ENCODE measurements at places on chromosomes 2 and 18.

GRCh38 chr2:191936882-191937405 is 90.1 kb upstream of the CAVIN2 start:
- DNase-seq = no peak

GRCh38 chr2:20620271-20620681 is 30.6 kb downstream of the HS1BP3 start:
- no peak for DNase-seq

DNA sequence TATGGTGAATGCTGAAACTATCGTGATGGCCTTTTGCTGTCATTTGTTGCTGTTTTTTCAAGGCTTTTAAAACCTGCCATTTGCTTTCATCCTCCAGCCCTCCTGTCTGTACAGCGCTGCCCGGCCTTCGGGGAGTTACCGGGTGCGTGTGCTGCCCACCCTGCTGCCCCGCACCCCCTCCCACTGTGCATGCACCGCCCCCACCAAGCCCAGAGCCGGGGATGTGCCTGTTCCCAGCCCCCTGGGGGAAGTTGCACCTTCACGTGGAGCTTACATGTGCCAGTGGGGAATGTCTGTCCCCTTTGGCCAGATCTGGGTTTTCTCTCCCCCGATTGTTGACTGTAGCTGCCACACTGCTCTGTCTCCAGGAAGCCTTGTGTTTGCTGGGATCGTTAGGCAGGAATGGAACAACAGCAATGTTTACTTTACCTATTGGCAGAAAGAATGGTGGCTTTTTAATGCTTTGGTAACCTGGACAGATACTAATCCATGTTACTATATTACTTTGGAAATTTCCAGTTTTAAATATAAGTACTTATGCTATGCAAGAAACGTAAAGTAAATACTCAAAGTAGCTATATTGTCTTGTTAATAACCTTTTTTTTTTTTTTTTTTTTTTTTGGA is 64.8 kb upstream of the RBM44 start:
- no peak for DNase-seq

DNA sequence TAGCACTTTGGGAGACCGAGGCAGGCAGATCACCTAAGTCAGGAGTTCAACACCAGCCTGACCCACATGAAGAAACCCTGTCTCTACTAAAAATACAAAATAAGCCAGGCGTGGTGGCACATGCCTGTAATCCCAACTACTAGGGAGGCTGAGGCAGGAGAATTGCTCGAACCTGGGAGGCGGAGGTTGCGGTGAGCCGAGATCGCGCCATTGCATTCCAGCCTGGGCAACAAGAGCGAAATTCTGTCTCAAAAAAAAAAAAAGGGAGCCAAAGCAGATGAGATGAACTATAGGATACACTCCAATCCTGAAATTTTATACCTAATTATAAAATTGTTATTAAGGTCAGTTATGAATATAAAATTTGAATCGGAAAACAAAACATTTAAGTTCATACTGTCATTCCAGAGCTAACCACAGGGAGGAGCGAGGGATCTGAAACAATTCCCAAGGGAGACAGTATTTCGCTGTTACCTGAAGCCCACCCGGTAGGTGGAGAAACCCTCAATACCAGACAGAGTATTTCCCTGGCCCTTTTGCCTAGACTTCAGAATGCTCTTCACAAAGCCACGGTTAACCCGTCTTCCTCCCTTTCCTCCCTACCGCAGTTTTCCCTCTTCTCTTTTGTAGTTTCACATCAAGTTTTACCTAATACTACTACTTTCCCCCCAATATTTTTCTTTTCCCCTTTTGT is 1.4 kb downstream of the PPM1G start:
- DNase-seq = no peak

All from activated CD4-positive, CD25-positive, alpha-beta regulatory T cell treated with anti-CD3 and anti-CD28 coated beads, Interleukin-2, amount 50 U/mL, for 16 hours (primary cell).